ENCODE measurements at places on chromosomes 3 and 15.

DNA sequence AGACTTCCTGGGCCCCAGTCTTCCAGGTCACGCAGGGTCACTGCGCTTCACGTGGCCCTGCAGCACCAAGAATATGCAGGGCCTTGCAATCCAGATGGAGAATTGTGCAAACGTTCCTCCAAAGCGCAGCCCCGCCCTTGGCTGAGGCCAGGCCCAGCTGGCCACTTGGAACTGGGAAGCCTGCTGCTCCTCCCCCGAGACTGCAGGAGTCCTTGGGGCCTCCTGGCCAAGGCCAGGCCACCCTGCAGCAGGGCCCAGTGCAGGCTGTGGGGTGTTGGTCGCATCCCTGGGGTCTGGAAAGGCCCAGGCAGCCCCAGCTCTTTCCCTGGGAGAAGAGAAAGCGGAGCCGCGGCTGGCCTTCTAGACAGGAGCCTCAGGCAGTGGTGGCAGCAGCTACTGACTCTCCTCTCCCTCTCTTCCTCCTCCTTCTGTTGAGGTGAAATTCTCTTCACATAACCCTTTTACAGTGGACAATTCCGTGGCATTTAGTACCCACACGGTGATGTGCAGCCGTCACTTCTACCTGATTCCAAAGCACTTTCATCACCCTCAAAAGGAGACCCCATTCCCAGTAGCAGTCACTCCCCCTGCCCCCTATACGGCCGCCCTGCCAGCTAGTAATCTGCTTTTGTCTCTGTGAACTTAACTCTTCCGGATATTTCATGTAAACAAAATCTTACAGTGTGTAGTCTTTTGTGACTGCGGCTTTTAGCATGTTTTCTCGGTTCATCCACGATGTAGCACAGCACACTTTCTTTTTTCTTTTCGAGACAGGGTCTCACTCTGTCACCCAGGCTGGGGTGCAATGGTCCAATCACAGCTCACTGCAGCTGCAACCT lies 103.9 kb downstream of the TMEM266 start:
- DNase-seq = no peak

- no peak for DNase-seq
Observed at GRCh38 chr3:114902691-114903101, 244.4 kb downstream of the ZBTB20 start.

DNA sequence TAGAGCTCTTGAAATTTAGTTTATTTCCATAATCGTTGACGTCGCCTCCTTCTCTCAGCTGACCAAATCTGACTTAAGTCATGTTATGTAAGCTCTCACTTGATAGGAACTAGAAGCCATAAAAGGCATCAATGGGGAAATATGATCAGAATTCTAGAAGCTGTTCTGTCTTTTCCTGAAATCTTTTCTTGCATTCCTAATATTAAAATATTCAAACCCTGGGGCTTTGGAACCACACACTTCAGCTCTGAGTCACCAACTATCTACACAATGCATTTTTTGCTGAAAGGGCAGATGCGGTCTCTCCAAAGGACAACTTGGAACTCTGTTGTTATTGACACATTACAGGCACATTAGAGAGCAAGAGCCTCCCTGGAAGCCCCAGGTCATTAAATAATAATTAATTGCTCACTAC lies 91.3 kb downstream of the LARS2 start:
- DNase-seq = no peak

GRCh38 chr15:43204016-43204901 lies 16.6 kb downstream of the EPB42 start:
- no peak for DNase-seq

- DNase-seq = no peak
Observed at GRCh38 chr3:189365609-189366564, 194.1 kb downstream of the TPRG1 start.

- DNase-seq = no peak
Observed at GRCh38 chr3:149763565-149764195, 11.4 kb upstream of the COMMD2 start.

DNA sequence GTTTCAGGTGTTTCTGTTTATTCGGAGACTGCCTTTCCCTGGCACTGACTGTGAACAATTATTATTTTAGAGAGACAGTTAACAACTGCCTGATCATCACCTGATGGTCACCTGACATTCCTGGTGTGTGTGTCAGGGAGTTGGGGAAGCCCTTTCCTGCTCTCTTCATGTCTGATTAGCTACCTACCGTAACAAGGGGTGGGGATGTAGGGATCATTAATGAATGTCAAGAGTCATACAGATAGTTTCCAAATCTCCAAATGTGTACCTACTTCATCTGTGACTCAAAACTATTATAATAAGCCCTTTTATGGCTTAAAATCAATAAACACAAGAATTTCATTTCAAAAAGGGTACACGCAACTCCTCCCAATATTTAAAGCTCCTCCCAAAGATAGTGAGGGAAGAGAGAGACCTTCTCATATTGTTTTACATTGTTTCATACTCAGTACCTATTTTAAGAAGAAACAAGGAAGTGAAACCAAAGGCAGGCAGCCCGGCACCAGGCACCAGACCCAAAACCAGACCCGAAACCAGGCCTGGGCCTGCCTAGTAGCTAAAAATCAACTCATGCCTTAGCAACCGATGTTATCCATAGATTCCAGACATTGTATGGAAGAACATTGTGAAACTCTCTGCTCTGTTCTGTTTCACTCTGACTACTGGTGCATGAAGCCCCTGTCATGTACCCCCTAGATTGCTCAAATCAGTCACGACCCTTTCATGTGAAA lies 844.9 kb upstream of the ALCAM start:
- no peak for DNase-seq

- peak; percentile 48 for DNase-seq
Observed at GRCh38 chr3:160486459-160486869, 36.9 kb upstream of the TRIM59 start.

DNA sequence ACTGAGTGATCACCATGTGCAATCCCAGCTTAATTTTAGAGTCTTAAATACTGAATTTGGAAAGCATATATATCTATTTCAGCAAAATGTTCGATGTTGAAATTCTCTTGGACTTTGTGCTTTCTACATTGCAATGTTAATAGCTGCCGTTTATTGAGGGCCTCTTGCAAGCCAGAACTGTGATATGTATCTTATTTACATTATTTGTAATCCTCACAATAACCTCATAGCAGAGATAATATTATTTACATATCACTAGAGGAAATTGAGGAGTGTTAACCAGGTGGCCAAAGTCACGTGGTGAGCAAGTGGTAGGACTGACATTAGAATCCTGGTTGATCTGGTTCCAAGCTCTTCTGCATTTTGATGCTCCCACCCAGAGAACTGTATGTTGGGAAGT lies 254.1 kb downstream of the SLC9A9 start:
- no peak for DNase-seq

DNA sequence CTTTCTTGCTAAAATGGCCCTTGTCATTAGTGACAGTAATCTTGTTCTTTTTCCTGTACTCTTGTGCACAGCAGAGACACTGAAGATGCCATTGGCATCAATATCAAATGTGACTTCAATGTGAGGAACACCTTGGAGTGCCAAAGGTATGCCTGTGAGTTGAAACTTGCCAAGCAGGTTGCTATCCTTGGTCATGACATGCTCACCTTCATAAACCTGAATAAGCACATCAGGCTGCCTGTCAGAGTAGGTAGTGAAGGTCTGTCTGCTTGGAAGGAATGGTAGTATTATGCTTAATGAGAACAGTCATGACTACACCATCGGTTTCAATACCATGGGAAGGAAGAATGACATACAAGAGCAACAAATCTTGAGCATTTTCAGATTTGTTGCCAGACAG lies 6.3 kb upstream of the RAB5A start:
- no peak for DNase-seq

GRCh38 chr3:141728355-141728892 lies 9.7 kb upstream of the RNF7 start:
- DNase-seq = no peak

- DNase-seq = no peak
Observed at GRCh38 chr15:76347482-76348055, 11.0 kb downstream of the ISL2 start.

GRCh38 chr3:23948761-23949160 lies 3.7 kb downstream of the NR1D2 start:
- no peak for DNase-seq

DNA sequence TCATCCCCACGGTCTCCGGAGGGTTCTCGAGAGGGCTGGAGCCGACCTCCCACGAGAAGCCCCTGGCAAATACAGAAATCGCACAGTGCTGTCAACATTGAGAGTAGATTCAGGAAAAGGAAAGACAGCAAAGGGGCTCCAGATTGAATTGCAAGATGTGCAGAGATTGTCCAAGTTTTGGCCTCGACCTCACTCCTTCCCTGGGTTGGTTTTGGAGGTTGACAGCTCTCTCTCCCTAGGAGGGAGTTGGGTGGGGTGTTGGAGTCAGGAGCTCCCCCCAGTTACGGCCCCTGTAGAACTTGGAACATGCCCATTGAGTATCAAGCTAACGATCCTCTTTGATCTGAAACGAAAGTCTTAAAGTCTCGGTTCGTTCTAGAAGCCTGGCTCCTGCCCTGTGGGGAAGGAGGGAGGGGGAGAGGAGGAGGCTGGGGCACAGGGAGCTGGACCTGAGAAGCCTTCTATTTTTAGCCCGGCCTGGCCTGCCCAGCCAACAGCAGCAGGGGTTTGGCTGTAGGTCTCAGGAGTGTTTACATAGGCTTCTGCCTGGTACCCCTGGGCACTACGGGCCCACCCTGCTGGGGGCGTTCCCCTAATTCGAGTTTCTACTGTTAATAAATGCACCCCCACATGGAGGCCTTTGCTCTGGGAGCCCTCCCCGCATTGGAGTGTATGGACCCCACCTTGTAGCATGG lies 672 bp upstream of the KY start:
- no peak for DNase-seq

GRCh38 chr3:66863205-66864111 lies 134.6 kb upstream of the KBTBD8 start:
- DNase-seq = no peak

DNA sequence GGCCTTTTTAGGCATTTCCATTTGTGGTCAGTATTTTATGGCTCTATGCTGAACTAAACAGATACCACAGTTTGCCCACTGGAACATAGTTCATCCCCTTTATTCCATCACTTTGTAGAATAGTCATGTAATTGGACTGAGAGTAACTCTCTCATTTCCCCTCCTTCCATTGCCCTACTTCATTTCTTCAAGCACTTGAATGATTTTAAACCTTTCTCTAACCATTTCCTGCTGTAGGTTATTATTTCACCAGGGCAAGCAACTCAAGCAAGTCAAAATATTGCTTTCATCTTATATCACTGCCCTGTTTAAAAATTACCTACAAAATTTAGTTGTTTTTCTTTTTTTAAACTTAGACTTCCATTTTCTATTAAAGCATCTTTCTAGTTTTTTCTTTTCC lies 177.0 kb downstream of the RAP2B start:
- no peak for DNase-seq

GRCh38 chr15:66884115-66884622 lies 181.2 kb upstream of the SMAD3 start:
- no peak for DNase-seq

All from hematopoietic multipotent progenitor cell (in vitro differentiated cells).